ENCODE measurements at places on chromosomes 3 and 15.

DNA sequence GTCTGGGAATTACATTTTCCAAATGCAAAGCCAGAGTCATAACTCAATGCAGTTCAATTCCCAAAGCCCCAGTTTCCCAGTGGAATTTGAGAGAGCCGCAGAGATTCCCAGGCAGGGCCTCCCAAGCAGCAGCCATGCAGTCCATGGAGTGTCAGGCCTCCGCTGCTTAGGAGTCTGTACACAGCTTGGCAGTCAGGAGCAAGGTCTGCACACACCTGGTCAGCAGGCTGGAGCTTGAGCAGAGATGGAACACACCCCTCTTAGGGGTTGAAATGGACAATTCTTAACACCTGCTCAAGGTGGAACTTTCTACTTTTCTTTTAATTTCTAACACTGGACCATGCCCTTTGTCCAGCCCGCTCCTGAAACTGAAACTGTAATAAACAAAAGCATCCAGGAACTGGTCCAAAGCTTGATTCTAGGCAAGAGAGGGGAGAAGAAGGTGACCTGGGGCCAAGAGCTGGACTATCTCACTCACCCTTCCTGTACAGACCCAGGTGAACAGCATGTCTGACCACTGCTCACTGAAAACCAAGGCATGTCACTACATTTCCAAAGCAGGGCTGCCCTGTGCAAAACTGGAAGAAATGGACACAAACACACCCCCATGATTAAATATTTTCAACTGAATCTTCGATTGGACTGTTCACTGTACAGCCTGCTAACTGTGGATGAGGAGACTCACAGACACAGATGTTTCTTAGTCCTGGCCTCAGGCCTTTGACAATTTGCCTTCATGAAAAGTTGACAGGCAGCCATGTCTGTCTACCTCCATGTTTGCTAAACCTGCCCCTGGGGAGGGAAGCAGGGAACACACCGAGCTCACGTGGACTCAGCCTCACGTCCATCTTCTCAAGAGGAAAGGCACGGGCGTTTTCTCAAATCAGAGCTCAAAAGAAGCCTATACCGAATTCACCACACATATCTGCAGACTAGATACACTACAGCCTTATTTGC is 48.6 kb upstream of the DUSP7 start:
- no peak for DNase-seq

DNA sequence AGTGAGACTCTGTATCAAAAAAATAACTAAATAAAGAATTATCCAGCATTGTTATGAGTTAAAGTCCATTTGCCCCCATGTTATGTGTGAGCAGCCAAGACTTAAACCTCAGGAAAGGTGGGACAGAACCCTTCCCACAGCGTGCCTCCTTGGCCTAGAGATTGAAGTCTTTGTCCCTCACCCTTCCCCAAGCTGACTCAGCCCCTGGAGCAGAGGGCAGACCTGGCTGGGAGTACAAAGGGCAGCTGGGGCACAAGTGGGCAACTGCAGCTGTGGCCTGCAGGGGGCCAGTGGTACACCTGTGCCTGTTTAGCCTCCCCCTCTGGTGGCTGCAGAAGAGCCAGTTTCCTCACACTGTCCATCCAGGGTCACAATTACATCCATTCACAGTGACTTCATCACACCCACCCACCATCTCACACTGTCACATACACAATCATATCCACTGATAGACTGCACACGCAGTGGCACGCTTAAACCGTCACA is 940 bp upstream of the ACY1 start:
- DNase-seq, result peak; percentile 38

DNA sequence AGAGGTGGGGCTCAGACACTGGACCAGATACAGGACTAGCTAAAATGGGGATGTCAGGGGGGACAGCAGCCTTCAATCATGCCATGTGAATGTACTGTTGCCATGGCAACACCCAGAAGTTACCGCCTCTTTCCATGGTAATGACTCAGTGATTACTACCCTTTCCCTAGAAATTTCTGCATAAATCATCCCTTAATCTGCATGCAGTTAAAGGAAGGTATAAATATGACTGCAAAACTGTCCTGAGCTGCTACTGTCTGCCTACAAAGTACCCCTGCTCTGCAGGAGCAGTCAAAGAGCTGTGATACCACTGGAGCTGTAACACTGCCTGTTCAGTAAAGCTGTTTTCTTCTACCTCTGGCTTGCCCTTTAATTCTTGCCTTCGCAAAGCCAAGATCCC is 168.2 kb downstream of the PEAK1 start:
- no peak for DNase-seq

DNA sequence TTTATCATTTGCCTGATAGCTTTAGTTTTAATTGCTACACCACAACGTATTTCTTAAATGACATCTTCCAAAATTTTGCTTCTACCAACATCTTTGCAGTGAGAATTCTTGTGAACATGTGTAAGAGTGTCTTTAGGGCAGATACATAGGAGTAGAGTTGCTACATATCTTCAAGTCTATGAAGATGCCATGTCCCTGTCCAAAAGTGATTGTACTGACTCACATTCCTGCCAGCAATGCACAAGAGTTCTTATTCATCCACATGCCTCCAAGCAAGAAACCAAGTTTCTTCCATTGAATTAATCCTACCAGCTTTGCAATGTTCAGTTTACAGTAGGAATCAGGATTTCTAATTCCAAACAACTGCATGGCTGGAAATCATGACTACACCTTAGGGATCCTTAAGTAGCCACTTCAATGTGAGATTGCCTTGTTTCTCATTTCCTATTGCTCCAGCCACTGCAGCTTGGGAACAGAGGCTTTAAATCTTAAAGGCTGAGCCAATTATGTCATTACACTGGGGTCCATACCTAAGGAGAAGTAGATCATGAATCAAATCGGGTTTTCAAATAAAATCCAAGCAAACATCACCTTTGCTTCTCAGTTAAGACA is 44.5 kb downstream of the BCL2L10 start:
- DNase-seq, result no peak

DNA sequence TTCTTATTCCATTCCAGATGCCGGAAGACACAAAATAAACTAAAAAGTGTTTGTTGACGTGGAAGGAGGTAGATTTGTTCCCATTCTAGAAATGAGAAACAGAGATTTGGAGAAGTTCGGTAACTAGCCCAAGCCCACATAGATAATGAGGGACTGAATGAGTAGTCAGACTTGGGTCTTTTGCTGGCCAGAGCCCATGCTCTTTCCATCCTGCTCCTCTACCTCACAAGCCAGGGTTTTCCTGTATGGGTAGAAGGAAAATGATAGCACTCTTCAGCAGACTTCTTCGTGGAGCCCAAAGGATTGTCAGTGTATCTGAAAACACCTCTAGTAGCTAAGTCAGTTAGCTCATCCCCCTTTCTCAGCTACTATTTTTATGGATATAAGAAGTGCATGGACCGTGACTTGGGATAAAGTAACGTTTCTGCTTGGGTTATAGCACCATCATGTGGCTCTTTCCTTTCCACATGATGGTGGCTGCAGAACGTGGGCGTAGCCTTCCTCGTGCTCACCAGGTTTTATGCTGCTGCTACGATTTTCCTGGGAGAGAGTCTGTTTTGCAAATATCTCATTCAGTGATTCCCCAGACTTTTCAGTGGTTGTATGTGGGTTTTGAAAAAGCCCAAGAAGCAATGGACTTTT is 84.6 kb downstream of the DGKG start:
- no peak for DNase-seq

DNA sequence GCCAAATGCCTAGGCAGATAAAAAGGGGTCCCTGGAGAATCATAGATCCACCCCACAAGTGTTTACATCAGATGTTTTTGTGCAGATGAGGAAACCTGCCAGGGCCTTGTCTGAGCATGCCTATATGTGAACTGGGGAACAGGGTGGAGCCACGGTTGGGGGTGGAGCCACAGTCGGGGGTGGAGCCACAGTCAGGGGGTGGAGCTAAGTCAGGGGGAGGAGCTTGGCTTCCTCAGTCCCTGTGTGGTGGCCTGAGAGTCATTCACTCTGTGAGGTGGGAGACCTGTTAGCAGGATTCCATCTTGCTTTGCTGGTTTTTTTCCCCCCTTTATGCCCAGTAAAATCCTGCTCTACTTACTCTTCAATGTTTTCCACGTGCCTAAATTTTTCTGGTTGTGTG is 57.8 kb upstream of the TGFBR2 start:
- DNase-seq, result no peak

DNA sequence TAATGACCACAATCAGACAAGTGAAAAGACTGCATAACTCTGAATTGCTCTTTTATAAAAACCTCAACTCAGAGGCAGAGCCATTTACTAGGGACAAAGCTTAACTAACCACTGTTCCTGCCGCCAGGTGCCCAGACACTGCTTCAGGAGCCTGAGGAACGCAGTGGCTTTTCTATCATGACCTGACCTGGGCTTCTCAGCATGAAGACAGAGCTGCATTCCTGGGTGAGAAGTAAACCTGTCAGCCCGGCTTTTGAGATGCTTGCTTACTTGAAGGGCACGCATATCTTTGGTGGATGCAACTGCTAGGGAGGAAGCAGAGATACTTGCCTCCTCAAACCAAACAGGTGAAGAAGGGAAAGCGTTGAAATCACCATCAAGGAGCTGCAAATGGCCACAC is 7.9 kb downstream of the LRRC31 start:
- no peak for DNase-seq

DNA sequence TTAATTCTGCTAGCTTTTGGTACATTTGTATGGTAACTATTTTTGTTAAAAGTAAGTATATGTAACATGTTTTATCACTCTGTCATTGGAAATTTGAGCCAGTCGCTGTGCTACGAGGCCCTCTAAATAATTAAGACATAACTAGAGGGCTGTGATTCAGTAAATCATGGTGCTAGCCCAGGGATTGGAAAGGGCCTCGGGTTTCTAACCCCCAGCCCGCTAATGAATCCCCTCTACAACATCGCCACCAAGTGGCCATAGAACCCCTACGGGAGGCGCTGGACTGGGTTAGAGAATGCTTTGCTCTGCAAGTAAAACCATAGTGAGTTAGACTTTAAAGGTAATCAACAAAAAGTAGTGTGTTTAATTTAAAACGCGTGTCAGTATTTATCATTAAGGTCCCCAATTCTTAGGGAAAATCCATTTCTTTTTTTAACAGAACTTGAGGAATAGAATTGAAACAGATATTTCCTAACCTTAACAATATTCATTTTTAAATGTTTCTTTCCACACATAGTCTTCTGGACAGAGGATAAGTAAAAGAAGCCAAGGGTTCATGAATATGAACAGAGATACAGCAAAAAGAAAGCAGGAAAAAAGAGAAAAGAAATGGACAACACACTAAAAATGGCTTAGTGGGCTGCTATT is 744.7 kb downstream of the EPHA3 start:
- DNase-seq, result no peak

DNA sequence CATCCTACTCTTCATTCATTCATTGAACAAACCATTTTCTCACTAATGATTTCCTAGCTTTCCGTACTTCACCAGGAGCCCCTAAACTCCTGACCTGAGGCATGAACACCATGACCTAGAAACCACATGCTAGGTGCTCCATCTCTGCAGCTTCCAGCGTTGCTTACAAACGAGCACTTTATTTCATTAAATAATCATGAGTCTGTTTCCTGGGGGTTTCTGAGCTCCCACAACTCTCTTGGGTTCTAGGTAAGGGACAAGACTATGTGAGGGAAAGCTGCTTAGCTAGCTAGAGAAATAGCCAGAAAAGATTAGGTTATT is 1.3 kb downstream of the MAP2K1 start:
- no peak for DNase-seq

Measured in CD4-positive, alpha-beta T cell treated with Interleukin-17A for 4 hours (primary cell).